ENCODE measurements at places on chromosomes 6 and 20.

- no peak for DNase-seq
Observed at GRCh38 chr6:34232901-34233300, 3.8 kb upstream of the HMGA1 start.

GRCh38 chr6:116059713-116060571 is 749 bp downstream of the FRK start:
- no peak for DNase-seq

DNA sequence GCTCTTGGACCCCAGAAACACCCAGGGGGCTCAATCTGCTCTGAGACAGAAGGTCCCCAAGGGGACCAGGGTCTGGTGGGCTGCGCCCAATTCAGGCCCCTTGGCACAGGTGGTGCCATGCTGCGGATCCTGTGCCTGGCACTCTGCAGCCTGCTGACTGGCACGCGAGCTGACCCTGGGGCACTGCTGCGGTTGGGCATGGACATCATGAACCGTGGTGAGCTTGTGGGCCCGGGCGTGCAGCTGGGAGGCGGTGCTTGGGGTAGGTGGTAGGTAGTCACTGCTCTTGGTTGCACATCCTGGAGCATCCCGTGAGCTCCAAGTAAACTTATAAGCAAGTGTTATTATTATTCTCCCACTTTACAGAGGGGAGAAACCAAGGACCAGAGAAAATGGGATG is at the start of gene BPIFB6:
TSS of gene BPIFB6 (plus strand) at position 118 of the 400 bp plus-strand sequence. CDS start at position 118, 0 bp downstream.
- DNase-seq: no peak

GRCh38 chr6:68958327-68958726 is 323.2 kb downstream of the ADGRB3 start:
- DNase-seq: no peak

- no peak for DNase-seq
Observed at GRCh38 chr6:134621858-134622257, 303.9 kb upstream of the SGK1 start.

DNA sequence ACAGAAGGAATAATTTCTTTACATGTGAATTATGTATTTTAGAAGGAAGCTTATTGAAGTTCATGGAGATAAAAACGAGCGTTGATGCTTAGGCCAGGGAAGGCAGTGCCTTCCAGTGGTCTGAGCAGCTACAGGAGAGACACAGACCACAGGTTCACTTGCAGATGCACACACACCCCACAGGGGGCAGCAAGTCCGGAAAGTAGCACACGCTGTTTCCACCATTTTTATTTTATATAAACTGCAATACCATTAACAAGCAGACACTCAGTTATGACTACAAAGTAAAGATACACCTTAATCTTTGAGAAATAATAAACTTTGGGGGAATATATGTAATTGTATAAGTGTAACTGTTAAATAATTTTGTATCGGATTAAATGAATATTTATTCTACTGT is 13.5 kb upstream of the DACT2 start:
- DNase-seq: no peak

DNA sequence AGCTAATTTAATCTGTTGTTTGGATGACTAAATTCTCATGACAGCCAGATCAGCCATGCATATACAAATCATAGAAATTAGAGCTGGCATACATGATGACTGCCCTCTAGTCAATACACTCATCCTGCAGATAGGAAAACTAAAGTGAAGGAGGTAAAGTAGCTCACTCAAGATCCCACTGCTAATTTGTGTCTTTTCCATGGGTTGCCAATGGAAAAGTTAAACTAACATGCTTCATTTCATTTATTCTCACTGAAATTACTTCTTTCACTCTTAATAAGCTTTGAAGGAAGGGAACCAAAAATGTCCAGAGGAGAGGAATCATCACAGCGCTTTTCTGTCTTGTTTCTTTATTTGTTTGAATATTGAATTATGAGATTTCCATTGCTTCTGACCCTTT is 308.2 kb downstream of the GJA1 start:
- no peak for DNase-seq

DNA sequence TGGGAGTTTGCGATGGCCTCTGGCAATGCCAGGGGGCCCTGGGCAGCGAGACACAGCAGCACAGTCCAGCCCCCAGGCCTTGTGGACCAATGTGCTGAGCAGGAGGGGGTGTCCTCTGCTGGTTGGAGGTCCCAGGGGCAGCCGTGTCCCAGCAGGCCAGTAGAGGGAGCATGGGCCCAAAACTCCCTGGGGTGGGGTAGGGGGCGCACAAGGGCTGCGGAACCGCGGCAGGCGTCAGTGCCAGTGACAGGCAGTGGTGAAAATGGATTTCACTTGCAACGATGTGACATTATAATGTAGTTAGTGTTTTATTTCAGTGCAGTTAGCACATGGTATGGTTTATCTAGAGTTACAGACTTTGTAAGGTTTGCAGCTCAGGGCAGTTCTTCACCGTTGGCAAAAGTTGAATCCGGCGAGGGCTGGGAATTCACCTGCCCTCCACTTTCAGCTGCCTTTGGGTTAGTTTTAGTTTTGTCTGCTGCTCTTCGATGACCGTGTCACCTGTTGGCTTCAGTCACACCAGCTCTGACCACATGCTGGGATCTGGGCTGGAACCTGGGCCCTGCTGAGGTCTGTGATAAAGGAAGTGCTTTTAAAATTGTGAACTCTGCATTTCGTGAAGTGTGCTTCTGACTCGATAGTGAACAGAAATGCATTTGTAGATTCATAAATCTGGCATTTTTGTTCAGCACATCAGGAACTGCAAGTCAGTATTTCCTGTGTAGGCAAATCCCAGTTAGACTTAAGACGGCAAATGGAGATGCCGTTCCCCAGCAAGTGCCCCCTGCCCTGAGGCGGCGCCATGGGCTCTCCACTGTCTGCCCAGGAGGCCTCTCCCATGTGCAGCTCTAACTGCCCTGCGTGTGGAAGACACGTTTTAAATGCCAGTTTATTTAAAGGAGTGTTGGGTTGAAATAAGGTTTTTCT is 46.8 kb downstream of the PYGB start:
- DNase-seq: peak; percentile 30
